Progenitor cell of endocrine pancreas (in vitro differentiated cells): ENCODE measurements at places on chromosomes 3 and 15.

DNA sequence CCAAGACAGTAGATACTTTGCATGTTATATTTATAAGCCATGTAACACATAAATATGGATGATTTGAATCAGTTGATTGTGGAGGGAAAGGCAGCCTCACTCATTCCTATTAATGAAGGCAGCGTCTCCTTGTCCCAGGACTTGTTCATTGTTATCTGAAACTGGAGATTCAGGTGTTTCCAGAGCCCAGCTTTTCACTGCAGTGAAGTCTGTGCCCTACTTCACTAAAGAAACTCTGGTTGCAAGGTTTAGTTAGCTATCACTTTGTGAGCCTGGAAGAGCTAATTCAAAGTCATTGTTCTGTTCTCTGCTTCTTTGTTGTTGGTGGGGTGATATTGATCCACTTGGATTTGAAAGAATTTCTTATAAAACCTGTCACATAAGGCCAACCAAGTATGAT, 9.8 kb downstream of the NR2C2 start:
- no peak for DNase-seq

DNA sequence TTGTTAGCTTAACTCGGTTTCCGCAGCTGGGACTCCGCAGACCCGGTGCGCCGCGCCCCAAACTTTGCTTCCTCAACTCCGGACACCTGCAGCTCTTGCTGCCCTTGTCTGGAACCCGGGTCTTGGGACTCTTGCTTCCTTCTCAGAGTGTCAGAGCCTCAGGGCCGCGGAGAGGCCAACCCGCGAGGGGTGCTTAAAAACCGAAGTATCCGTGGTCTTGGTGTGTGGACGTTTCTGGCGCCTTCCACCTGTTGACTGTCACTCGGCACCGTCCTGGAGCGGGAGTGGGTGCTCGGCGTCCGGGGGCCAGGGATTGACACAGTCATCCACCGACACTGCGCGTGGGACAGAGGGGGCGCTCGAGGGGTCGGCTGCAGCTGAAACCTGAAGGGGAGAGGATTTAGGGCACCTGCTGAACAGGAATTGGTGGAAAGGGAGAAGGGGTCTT, 386 bp downstream of the SQOR start:
- peak; percentile 64 for DNase-seq

DNA sequence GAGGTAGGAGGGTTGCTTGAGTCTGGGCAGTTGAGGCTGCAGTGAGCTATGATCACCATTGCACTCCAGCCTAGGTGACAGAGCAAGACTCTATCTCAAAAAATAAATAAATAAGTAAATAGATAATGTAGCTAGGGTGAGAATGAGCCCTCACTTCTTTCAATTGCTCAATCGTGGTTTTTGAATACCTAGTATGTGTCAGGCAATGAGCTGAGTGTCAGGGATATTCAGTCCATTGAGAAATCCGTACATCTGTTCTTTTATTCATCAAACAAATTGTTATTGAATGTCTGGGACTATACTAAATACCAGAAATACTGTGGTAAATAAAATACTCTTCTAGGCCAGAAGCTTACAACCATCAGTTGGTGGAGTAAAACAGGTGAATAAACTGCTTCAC, 6.2 kb upstream of the ZNF148 start:
- no peak for DNase-seq

- DNase-seq, result no peak
Measured at GRCh38 chr3:167113035-167113830, 266.9 kb downstream of the ZBBX start.

DNA sequence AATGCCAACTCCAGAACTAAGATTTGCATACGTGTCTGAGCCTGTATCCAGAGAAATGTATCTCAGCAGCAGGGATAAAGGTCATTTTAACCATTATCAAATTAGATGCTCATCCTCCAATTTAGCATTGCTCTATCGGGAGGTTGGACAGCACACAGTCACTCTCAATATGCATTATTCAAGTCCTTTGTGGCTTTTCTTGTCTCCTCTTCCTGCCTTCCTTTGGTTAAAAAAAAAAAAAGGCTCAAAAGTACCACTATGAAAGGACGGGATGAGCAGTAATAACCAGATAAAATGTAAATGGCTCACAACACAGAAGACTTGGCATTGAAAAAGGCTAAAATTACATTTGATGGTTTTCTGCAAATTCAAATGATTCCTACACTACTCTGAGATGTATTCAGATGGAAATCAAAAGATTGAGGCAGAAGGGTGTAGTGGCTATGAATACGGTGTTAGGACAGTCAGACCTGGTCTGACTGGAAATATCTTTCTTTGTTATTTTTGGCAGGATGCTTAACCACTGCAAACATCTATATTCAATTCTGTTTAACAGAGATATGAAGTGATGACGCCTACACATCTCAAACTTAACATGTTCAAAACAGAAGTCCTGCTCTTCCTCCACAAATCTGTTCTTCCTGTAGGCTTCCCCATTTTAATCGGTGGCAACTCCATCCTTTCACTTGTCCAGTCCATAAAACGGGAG, 109.6 kb downstream of the ADAMTS9 start:
- no peak for DNase-seq

- DNase-seq, result no peak
Measured at GRCh38 chr15:96514607-96515285, 184.2 kb downstream of the NR2F2 start.

- no peak for DNase-seq
Measured at GRCh38 chr3:140731440-140732119, 53.7 kb downstream of the TRIM42 start.

GRCh38 chr3:32105291-32106131, 909 bp upstream of the GPD1L start:
- DNase-seq, result no peak

- DNase-seq, result no peak
Measured at GRCh38 chr15:98785807-98786621, 137.7 kb downstream of the IGF1R start.

GRCh38 chr15:65731926-65732325, 60.2 kb downstream of the DENND4A start:
- no peak for DNase-seq

DNA sequence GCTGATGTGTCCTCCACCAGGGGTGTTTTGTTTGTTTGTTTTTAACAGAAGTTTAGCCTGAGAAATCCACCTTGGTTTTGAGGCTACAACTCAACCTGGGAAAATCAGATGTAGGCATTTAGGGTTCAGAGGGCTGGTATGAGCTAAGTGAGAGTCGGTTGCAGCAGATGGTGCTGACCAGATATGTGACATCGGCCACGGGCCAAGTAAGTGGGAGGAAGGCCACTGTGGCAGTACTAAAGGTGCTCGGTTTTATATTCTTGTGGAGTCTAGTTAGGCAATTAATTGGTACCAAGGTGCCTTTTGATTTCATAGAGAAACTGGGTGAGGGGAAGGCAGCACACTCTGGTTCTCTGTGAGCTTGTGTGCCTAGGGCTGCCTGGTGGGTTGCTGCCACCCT, 10.5 kb downstream of the MTMR14 start:
- no peak for DNase-seq
